ENCODE measurements at places on chromosomes 1 and 21.

DNA sequence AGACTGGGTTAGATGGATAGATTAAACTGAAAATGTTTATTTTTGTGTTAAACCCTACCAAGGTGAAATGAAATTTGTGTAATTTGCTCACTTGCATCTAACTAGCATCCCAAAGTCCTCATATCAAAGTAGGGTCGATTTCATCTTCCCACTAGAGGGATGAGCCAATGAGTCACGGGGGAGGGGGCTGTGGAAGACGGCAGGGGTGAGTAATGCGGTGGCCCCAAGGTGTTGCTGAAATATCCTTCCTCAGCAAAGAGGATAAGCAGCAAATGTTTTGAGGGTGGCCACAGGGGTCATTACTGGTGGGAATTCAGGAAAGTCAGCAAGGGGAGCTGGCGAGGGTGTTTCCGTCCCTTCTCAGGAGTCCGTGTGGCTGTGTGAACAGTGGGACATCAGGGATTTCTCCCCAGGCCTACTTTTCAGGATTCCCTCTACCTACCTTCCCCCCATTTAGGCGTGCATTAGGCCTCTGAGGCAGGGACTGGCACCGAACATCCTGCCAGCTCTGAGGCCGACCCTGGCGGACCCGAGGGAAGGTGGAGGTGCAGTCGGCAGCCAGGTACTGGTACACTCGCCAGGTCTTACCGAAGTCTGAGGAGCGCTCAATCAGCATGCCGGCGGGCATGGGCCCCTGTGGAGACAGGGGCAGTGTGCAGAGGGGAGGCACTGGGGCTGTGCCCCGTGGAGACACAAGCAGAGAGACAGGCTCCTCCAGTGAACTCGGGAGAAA is 18.1 kb downstream of the LAMB3 start:
- no peak for DNase-seq

- DNase-seq = no peak
Measured at GRCh38 chr21:15063081-15063813, 1.6 kb downstream of the NRIP1 start.

DNA sequence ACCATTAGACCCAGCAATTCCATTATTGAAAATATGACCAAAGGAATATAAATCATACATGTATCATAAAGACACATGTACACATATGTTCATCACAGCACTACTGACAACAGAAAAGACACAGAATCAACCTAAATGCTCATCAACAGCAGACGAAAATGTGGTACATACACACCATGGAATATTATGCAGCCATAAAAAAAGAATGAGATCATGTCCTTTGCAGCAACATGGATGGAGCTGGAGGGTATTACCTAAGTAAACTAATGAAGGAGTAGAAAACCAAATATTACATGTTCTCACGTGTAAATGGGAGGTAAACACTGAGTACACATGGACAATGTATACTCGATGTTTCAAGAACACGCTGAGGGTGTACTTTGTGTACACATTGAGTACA is 15.9 kb downstream of the AKT3 start:
- no peak for DNase-seq

GRCh38 chr1:244948416-244948815 is 84.1 kb upstream of the HNRNPU start:
- DNase-seq = no peak

GRCh38 chr1:66283622-66284041 is 250.3 kb upstream of the SGIP1 start:
- DNase-seq = no peak

- no peak for DNase-seq
Measured at GRCh38 chr1:40703316-40703715, 11.8 kb downstream of the NFYC start.

DNA sequence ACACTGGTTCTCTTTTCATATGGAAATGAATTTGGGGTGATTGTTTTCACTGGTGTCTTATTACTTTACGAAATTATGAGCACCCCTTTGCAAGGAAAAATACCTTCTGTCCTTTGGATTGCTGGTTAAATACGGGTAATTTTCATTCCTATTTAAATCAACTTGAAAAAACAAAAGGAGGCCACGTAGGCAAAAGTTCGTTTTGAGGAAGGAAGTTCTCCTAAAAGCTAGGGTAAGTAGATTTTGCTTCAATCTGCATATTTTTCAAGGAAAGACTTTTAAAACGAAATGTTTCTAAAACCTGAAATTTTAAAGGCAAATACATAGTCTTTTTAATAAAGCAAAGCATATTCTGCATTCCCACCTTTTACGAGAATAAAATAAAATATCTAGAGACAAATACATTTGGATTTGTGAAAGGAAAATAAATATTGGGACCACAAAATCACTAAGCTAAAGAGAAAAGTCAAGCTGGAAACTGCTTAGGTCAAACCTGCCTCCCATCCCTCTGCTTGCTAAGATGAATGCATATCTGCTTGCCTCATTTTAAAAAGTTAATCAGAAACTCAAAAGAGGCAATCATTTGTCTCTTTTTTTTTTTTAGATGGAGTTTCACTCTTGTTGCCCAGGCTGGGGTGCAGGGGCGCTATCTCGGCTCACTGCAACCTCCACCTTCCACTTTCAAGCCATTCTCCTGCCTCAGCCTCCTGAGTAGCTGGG is 70.9 kb upstream of the ETS2 start:
- DNase-seq = no peak

- no peak for DNase-seq
Measured at GRCh38 chr1:227124473-227124872, 184.4 kb downstream of the COQ8A start.

- DNase-seq = no peak
Measured at GRCh38 chr1:25959611-25960010, 38.3 kb downstream of the PAFAH2 start.

- no peak for DNase-seq
Measured at GRCh38 chr1:226363801-226364513, 43.9 kb downstream of the PARP1 start.
